ENCODE measurements at places on chromosomes 3 and 15.
A peak's percentile ranks its signal among the peaks of the same experiment; 100 is the strongest.

- no peak for DNase-seq
Observed at GRCh38 chr3:188126276-188126675, 27.7 kb upstream of the LPP start.

DNA sequence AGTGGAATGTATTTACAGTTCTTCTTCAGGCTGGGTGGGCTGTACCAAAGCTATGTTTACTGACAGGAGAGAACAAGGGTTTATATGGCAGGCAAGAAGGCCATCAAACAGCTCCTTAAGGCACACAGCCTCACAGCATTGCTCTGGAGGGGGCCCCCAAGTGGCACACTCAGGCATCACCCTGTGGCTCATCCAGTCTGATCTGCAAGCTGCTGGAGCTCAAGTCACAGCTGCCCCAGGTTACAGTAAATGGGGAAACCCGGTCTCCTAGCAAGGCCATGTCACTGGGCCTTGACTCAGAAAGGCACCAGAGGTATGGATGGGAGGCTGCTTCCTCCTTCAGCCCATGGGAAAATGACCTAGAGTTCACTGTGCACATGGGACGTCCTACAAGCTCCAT, 67.5 kb downstream of the TFG start:
- DNase-seq = no peak

DNA sequence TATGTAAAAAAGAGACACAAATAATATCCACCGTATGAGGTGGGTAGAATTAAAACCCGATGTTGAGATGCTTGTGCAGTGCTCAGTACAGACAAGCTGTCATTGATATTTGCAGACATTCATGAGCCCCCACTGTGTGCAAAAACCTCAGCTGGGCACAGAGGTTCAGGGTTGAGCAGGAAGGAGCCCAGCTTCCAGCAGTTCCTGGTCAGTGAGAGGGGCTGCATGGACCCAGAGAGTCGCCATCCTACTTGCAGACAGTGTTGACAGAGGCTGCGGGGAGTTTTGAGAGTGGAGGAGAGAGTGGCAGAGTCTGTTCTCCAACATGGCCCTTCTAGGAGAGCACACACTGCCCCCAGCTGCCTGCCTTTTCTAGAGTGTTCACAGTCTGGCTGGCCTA, 6.1 kb upstream of the LTF start:
- DNase-seq = no peak

- no peak for DNase-seq
Observed at GRCh38 chr3:38108649-38109579, 28.0 kb downstream of the ACAA1 start.

DNA sequence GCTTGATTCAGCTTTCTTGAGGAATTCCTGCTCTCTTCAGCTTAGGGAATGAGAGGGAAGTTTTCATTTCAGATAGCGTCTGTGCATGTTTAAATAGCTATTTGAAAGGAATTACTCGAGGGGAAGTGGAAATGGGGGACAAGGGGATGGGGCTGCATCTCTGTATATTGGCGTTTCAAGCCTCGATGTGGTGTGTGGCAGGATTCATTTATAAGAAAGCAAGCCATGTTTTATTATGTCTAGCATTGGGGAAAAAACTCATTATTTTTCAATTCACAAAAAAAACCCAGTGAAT, 1.0 kb downstream of the ATP2C1 start:
- no peak for DNase-seq

DNA sequence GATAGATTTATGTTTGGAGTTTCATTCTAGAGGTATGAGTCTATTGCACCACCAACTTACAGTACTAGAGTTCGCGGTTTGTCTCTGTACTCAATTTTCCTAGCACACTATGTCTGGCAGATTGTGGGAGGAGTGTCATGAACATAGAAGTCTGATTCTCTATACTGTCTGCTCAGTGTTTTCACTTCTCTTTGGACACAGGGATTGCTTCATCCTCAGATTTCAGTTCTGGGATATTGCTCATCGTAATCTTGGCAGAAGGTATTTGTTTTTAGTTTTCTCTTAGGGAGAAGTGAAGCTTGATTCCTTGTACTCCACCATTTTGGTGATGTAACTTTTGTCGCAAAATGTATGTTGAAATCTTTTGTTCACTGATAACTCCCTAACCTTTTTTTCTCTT, 27.8 kb upstream of the AZI2 start:
- DNase-seq = no peak

DNA sequence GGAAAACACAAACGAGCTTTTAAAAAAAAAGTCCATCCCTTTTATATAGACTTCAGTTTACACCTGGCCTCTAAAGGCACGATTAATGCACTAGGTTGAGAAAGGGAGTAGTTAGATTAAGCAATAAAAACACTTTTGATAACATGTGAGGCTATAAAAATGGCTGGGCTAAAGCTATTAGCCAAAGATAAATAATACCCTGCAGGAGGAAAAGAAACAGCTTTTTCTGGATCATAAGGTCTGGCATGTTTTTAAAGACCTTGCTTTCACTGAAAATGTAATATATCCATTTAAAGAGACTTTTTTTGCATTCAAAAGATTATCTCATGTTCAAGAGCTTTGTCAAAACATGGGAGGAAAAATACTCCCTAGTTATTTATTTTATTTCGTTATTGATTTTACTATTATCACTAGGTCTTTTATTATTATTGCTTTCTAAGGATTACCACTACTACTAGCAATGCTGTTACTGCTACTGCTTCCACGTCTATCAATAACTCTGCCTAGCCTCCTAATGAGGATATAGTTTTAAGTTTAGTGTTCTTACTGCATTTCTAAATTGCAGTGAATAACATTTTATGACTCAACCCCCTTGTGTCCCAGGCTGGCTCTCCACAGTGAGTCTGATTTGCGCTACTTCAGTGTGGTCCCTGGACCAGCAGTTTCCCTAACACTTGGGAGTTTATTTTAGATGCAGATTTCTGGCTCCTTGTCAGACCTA, 93.4 kb downstream of the THRB start:
- no peak for DNase-seq

GRCh38 chr3:71681224-71681668, 44.0 kb downstream of the EIF4E3 start:
- DNase-seq = peak; percentile 59

DNA sequence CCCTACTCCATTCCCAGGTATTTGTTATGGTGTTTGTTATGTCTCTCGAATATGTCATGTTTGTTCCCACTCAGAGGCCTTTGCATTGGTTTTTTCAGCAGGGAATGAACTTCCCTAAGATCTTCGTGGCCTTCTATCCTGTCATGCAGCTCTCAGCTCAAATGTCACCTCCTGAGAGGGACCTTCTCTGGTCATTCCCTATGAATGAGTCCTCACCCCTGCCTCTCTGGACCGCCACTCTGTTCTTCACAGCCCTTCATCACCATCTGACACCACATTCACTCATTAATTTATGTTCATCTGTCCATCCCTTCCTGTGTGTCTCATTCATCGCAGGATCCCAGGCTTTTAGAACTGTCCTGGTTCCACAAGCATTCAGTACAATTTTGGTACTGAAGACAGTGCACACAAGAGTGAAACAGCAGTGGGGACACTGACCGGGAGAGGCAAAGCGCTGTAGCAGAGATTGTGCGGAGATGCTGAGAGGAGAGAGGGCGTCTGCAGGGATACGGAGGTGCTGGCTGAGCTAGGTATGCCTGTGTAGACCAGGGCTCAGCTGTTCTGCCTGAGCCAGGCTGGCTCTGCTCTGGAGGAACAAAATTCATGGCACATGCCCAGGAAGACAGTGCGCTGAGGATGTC, 132.3 kb downstream of the CHCHD6 start:
- DNase-seq = no peak

DNA sequence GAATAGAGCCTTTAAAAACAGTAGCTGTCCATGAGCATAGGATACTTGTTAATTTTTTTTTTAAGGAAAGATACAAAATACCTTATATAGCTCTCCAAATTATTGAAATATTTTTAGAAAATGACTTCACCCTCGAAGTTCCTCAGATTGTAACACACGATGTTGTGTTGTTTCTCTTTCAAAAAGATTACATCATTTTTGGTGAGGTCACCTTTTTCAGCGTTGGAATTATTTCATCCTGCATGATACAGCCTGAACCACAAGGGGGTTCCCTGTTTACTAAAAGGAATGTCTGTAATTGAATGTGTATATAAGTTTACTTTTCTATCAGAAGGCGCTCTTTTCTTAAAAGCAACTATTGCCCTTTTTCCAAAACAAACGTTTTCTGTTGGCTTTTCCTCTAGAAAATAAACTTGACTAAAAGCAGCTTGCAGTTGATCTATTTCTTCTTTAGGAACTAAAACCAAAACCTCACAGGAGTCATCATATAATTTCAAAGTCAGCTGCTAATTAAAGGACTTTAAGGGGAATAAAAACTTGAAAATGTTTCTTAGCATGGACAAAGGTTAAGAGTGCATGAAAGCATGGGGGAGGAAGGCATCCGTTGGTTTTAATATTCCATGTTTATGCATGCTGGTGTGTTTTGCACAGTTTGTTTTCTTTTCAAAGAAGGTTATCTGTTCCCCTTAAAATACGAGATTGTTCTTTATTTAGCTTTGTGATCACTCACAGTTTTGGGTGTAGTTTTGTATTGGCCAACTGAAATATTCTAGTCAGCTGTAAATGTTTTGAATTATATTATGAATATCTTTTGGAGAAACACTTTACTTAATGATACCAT, 29.4 kb downstream of the LYSMD4 start:
- no peak for DNase-seq

- no peak for DNase-seq
Observed at GRCh38 chr3:30932513-30933098, 38.1 kb upstream of the GADL1 start.

DNA sequence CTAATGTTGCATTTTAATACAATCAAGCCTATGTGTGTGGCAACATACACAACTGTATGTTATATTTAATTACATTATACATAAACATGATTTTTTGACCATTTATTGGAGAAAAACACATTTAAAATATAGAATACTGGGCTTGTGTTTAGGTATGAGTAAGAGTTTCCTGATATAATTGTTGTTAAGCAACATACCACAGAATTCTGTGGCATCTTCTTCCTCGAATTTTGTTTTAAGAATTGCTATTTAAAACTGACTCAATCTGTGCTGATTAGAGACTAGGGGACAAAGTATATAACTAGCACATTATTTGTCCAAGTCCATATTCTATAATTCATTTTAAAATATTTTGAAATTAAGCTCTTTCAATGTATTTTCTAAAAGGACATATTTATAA, 376.8 kb upstream of the THBS1 start:
- DNase-seq = no peak

- no peak for DNase-seq
Observed at GRCh38 chr3:172279191-172279640, 169.0 kb downstream of the GHSR start.

DNA sequence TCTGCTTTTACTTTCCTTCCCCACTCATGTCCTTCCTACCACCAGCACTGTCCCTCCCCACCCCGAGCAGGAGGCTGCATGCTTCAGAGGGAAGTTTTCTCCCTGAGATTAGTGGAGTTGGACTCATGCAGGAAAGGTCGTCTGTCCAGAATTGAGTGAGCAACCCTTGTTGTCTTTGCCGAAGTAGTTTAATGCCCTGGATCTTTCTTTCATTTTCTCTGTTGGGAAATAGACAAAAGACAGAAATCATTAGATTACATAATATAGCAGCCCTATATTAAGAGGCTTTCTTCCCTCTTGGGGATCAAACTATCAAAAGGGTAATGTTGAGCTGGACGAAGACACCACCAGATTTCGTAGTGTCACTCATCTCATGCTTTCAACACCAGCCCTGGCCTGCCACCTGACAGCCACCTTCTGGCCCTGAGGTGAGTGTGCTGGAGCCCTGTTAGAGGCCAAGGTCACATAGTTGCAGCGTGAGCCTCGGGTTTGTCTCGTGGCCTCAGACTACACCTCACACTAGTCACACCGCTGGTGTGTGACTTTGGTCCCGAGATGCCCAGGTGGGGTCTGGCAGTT, 231.0 kb downstream of the ITPR1 start:
- DNase-seq = no peak

DNA sequence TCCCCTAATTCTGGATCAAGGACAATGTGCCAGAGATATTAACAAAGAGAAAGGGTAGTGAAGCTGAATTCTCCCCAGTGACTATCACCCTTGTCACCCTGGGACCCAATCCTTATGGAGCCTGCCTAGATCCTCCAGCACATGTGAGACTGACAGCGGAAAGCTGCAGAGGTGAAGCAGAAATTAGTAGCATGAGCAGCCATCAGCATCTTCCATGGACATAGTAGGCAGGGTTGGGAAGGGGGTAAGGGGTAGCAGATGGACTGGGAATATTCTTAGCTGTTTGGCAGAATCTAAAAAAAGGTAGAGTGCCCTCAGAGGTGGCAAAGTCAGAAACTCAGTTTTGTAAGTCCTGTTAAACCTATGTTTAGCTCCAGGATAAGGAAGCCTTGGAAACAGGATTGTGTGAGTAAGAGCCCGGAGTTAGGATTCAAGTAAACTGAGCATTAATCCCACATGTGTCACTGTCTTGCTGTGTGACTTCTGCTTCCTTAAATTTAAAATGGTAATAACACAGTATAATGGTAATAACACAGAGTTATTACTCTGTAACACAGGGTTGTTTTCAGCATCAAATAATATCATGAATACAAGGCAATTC, 14.5 kb downstream of the GOLIM4 start:
- DNase-seq = no peak

DNA sequence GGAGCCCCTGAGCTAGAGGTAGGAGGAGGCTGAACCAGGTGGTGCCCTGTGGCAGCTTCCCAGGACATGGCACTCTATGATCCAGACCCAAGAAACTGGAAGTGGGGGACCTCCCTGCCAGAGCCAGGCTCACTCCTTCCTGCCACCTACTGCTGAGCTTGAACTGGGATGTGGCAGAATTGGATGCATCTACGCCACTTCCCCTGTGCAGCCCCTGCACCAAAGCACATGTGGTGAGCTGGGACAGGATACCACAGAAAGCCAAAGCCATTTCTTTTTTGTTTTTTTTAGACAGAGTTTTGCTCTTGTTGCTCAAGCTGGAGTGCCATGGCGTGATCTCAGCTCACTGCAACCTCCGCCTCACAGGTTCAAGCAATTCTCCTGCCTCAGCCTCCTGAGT, 518.0 kb upstream of the PPP2R3A start:
- DNase-seq = no peak

DNA sequence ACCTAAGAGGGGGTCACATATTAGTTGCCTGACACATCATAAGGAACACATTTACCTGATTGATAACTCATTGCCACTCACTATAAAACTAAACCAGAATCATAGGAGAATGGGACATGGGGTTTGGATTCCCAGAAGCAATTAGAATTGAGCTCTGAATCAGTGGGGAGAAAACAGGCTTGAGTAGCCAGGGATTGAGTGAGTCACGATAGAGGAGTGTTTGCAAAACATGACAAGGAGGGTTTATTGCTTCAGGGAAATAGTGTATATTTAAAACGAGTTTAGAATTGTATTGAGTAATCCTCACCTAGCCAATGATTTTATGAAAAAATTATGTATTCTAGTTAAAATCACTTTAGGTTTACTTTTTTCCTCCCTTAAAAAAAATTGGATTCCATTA, 101.1 kb upstream of the THRB start:
- no peak for DNase-seq

GRCh38 chr3:120192579-120192978, 92.4 kb downstream of the GPR156 start:
- no peak for DNase-seq

DNA sequence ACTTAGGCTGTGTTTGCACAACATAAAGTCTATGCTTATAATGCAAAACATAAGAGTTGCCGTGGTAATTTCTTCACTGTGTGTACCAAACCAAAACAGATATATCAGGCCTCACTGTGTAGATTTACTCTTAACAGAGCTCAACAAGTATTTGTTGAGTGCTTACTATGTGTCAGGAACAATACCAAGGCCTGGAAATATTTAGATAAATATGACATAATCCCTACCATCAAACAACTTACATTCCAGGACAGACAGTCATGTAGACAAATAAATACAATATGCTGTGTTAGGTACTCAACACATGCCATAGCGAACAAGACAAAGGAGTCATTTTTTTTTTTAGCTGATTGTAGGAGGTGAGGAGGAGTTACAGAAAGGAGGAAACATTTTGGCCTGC, 554.0 kb downstream of the NSUN3 start:
- no peak for DNase-seq

Data from mesothelial cell of epicardium (in vitro differentiated cells).